Lung microvascular endothelial cell (primary cell): ENCODE measurements at places on chromosomes 12 and 14. TPM values are rescaled to one million over a fixed set of nuclear protein-coding genes. Genes with fewer than 3 reads are reported as not detected.

The SLC17A8 gene
- total RNA-seq = not detected in 2 replicates

The TSHR gene
- not detected in 2 replicates for total RNA-seq

The KRT2 gene
- total RNA-seq = not detected in 2 replicates

The C14orf39 gene
- total RNA-seq = not detected in 2 replicates

The PIWIL1 gene
- not detected in 2 replicates for total RNA-seq

The SLC6A13 gene
- total RNA-seq = not detected in 2 replicates

The HOXC12 gene
- total RNA-seq = not detected in 2 replicates

- DNase-seq = no peak
Measured at GRCh38 chr12:14327711-14328110, 37.8 kb upstream of the ATF7IP start.

- no peak for DNase-seq
Measured at GRCh38 chr12:66624806-66625205, 54.1 kb downstream of the GRIP1 start.

- DNase-seq = no peak
Measured at GRCh38 chr14:34785223-34786006, 71.0 kb upstream of the CFL2 start.

- DNase-seq = peak; percentile 86
Measured at GRCh38 chr12:85866986-85867776, 6.9 kb upstream of the NTS start.

GRCh38 chr14:39877577-39878190 is 445.5 kb upstream of the FBXO33 start:
- DNase-seq = no peak

DNA sequence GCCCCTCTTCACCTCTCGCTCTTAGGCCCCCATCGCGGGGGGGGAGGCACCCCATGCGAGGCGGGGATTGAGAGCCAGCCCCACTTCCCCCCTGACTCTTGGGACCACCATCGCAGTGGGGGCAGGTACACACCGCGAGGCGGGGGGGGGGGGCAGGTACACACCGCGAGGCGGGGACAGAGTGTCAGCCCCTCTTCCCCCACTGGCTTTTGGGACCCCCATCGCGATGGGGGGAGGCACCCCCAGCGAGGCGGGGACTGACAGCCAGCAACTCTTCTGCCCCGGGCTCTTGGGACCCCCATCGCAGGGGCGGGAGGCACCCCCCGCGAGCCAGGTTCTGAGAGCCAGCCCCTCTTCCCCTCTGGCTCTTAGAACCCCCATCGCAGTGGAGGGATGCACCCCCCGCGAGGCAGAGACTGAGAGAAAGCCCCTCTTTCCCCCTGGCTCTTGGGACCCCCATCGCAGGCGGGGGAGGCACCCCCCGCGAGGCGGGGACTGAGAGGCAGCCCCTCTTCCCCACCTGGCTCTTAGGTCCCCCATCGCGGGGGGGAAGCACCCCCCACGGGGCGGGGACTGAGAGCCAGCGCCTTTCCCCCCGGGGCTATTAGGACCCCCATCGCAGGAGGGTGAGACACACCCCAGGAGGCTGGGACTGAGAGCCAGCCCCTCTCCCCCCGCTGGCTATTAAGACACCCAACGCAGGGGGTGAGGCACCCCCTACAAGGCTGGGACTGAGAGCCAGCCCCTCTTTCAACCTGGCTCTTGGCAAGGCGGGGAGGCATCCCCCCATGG is 196.5 kb upstream of the PZP start:
- DNase-seq = no peak

GRCh38 chr14:78182722-78183121 is 12.5 kb downstream of the NRXN3 start:
- no peak for DNase-seq

DNA sequence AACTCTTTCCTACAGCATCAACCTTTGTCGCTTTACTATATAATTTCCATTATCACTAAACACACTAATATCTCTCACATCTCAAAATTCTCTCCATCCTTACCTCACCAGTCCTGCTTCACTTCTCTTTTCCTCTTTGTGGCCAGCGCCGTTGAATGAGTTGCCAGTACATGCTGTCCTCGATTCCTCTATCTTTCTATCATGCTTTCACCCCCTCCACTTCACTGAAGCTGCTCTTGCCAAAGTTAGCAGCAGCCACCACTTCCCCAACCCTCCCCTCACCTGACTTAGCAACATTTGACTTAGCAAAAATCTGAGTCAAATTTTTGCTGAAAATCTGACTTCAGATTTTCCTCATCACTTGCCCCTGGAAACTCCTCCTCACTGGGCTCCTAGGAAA is 210.4 kb downstream of the ANO6 start:
- DNase-seq = no peak

GRCh38 chr12:46664761-46665287 is 161.0 kb downstream of the SLC38A4 start:
- peak; percentile 97 for DNase-seq

- DNase-seq = no peak
Measured at GRCh38 chr12:6392504-6392903, 8.5 kb downstream of the LTBR start.

DNA sequence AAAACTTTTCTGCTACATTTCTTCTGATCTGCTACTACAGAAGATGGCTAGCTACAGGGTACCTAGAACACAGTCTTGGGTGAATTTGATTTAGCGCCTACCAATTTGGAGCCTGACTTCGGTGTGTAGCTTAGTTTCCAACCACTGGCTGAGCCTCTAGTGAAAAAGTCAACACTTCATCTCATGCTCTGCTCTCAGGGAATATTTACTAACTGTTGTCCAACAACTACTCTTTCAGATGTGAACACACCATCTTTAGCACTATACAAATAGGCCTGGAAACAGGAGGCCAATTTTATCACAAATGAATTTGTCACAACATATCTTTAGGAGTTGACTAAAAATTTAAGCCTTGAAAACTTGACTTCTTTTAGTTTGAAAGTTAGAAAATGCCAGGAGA is 167.9 kb downstream of the NELL2 start:
- no peak for DNase-seq

- DNase-seq = no peak
Measured at GRCh38 chr12:18339633-18340032, 78.3 kb downstream of the PIK3C2G start.
